Right ventricle myocardium superior (tissue), 1 donor: ENCODE measurements at places on chromosomes 4 and X. TPM values are rescaled to one million over a fixed set of nuclear protein-coding genes. Genes with fewer than 3 reads are reported as not detected.

The USP26 gene
- total RNA-seq = not detected

GRCh38 chr4:139905489-139905888, 239.9 kb downstream of the MGST2 start:
- no peak for DNase-seq

GRCh38 chr4:7400671-7401298, 33.9 kb downstream of the PSAPL1 start:
- no peak for DNase-seq

- no peak for DNase-seq
These were observed 9.3 kb upstream of the EFHC2 start for GRCh38 chrX:44352758-44353157.

- DNase-seq = no peak
These were observed 26.4 kb upstream of the TMPRSS11B start for GRCh38 chr4:68271851-68272357.

The PGK1 gene
- 407 TPM for total RNA-seq

The CFAP47 gene
- not detected for total RNA-seq

DNA sequence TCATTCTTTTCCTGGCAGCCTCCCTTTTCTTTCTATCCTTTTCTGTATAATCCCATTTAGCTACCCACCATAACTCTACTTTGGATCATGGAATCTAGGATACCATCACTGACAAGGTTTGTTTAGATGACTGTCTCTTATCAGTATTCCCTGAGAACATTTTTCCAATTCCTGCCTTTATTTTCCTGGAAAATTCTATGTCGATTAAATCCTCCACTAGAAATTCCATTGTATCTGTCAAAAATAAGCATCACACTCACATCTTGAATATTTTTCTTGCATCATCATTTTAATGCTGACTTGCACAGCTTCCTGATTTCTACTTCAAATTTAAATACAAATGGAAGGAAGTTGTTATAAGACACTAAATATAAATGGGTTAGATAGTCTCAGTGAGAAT, 20.2 kb downstream of the TRIM2 start:
- no peak for DNase-seq

The SLC25A43 gene
- 2.1 TPM for total RNA-seq

- DNase-seq = no peak
These were observed 334.5 kb upstream of the SLC7A11 start for GRCh38 chr4:138576684-138577083.

The CXorf49 gene
- total RNA-seq = not detected

GRCh38 chr4:77178560-77178959, 21.6 kb downstream of the CCNG2 start:
- DNase-seq = no peak

GRCh38 chr4:186015212-186015817, 53.6 kb upstream of the TLR3 start:
- DNase-seq = peak; percentile 64

GRCh38 chr4:129064717-129065116, 28.6 kb downstream of the SCLT1 start:
- DNase-seq = no peak

GRCh38 chr4:32022071-32022470, 1301.9 kb downstream of the PCDH7 start:
- no peak for DNase-seq

GRCh38 chr4:184146951-184147350, 70.7 kb downstream of the ENPP6 start:
- no peak for DNase-seq

The GNRHR gene
- total RNA-seq = not detected

DNA sequence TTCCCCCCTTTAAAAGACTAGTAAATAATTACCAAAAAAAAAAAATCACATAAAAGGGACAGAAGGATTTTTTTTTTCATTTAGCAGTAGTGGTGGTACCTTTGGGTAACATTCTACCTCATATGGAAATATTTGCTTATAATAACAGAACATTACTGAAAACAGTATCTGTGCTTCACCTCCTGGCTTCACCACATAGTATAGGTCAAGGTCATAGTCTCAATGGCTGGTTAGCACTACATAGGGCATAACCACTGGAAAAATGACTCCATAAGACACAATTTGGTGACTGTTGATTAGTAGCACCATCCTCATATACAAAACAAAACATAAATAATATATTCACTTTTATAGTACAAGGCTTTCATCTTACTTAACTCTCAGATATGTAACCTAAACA, 34.7 kb downstream of the MANBA start:
- DNase-seq = no peak

GRCh38 chr4:81421346-81422218, 50.1 kb downstream of the RASGEF1B start:
- DNase-seq = no peak

DNA sequence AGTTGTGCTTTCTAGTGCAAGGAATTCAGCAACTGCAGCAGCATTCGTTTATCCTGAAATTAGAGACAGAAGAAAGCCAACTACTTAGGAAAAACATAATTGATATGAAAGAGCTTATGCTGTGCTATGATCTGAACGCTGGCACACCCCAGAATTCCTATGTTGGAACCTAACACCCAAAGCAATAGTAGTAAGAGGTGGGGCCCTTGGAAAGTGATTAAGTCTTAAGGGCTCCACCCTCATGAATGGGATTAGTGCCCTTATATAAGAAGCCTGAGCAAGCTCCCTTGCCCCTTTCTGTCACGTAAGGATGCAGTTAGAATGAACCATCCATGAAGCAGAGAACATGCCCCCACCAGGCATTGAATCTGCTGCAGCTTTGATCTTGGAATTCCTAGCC, 5.4 kb upstream of the LSM6 start:
- no peak for DNase-seq

DNA sequence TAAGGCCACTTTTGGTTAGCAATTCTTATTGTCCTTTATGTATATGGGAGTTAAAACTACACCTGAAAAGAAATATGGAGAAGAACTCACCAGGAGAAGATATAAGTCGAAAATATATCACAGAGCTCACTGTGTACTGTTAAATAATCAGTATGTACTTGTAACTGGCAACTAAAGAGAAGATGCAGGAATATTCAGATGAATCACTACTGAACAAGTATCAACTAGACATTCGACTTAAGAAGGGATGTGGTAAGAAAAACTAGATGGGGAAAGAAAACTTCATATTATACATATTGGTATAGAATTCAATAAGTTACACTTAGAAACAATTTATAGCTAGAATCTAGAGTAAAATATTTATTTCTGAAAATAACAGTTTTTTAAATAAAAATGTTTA, 230.0 kb downstream of the CAMK2D start:
- no peak for DNase-seq

DNA sequence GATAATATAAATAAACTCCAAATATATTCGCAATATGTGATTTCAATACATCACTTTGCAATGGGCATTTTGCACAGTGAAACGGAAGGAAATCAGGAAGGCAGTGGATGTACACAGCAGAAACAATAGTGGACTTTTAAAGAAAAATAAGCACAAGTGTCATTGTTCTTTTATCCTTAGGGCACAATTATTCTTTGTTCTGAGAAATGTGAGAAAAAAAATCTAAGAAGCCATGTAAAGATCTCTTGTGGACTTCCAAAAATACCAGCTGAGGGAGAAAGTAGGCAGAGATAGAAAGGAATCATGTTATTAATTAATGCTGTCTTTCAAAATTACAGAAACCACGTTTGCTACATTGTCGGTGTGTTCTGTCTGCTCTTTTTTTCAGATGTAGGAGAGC, 17.6 kb upstream of the PRRG1 start:
- DNase-seq = no peak

DNA sequence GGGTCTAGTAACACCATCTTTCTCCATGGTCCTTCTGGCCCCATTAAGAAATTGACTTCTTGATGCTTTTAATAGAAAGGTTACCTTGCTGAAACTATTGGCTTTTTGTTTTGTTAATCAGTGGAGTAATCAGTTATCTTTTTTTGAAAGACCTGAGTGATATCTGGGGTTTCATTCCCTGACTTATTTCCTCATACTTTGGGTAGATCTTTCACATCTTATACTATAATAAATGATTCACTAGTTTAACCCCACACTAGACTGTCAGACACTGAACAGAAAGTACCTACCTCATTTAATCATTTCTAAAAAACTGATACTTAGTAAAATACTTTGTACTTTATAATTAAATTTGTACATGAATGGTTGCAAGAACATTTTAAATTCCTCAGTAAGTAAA, 1021.1 kb downstream of the STIM2 start:
- no peak for DNase-seq
